ENCODE measurements at places on chromosomes 6 and 20. TPM values are rescaled to one million over a fixed set of nuclear protein-coding genes. Genes with fewer than 3 reads are reported as not detected.

The MYH7B gene
- 1.7 TPM for polyA plus RNA-seq

The IGF2R gene
- polyA plus RNA-seq: 52.2 TPM

The CALHM4 gene
- not detected for polyA plus RNA-seq

The PRDM13 gene
- not detected for polyA plus RNA-seq

The SLC17A2 gene
- polyA plus RNA-seq: not detected

The GABRR1 gene
- polyA plus RNA-seq: not detected

Measured in right lung (tissue), 10 donors.